ENCODE measurements at places on chromosomes 5 and 9.

DNA sequence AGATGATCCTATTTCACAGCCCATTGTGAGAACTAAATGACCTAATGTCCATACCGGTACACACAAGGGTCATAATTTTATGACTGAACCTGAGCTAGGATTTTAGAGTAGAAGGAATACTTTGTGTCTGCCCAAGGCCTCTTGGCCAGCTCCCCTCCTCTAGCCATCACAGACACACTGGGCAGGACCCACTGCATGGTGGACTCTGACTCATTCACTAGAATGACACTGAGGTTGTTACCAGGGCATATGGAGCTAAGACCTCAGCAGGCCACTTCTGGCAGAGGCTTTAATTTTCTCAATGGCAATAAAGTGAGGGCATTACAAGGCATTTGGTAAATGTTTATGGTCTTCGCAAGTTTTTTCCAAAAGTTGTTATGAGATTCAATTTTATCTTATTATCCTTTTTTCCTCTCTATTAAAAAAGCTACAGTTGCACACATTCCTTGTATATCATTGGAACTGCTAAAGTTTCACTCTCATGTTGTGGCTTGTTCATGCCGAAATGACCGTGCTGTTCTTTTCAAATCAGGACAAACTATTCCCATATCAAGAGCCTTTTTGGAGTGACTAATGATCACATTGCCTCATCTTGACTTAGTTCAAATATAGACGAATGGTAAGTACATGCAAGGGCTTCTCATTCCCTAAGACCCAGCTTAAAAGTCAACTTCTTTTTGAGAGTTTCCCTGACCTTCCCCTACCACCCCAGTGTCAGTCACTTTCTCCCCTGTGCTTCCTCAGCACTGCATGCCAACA, 595.7 kb downstream of the ACTL7B start:
- no peak for DNase-seq

- DNase-seq, result no peak
Observed at GRCh38 chr5:174596429-174596828, 128.0 kb upstream of the MSX2 start.

GRCh38 chr9:125766468-125767221, 19.5 kb downstream of the PBX3 start:
- no peak for DNase-seq

- DNase-seq, result no peak
Observed at GRCh38 chr5:178174456-178174855, 12.7 kb downstream of the GMCL2 start.

DNA sequence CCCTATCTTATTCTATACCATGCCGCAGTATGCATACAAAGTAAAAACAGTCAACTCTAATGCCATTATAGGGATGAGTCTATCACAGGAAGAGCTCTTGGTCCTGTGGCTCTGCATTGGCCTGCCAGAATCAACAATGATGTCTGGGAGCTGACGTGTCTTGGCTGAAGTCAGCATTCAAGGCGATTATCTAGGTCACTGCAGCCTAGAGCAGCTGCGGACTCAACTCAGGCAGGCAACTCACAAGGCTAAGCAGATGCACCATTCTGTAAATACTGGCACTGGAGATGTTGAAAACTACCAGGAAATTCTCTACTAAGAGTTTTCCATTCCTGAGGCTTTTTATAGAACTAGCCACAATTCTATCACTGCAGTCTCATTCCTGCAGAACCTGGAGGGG, 13.3 kb downstream of the SPATA9 start:
- DNase-seq, result no peak

- peak; percentile 82 for DNase-seq
Observed at GRCh38 chr9:33446946-33447798, at the start of gene AQP3. AQP3 (minus strand) TSS chr9:33447593; CDS start chr9:33447530, 63 bp downstream.

GRCh38 chr5:11305245-11305644, 544.2 kb upstream of the DAP start:
- no peak for DNase-seq

Measured in kidney (tissue), 22 donors.